Tracheal epithelial cell (primary cell): ENCODE measurements at places on chromosomes 7 and 10. TPM values are rescaled to one million over a fixed set of nuclear protein-coding genes. Genes with fewer than 3 reads are reported as not detected.

Gene AMPH
- total RNA-seq, result under 0.01 TPM in 1 of 2 replicates, not detected in the other

Gene SPDYE11
- not detected in 2 replicates for total RNA-seq

Gene KBTBD2
- total RNA-seq, result 42.0 and 49.9 TPM in 2 replicates

Gene HNRNPH3
- total RNA-seq, result 14.7 and 18.3 TPM in 2 replicates

Gene RNF148
- not detected in 2 replicates for total RNA-seq

Gene ELOVL3
- total RNA-seq, result not detected in 2 replicates
